ENCODE measurements at places on chromosomes 2 and 18.
A peak's percentile ranks its signal among the peaks of the same experiment; 100 is the strongest.

- no peak for DNase-seq
Observed at GRCh38 chr2:27942612-27943547, 52.4 kb downstream of the BABAM2 start.

DNA sequence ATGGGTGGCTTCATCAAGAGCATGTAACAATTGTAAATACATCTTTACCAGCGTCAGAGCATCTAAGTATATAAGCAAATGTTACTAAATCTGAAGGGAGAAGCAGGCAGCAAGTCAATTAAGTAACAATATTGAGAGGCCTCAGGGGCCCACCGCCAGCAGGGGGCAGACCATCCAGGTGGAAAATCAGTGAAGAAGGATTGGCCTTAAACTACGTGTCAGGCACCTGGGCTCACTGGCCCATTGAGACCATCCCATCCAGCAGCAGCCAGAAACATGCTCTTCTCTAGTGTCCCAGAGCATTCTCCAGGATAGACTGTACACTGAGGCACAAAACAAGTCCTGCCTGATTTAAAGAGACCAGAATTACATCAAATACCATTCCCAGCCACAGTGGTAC lies 96.2 kb upstream of the SNTG2 start:
- DNase-seq: no peak

DNA sequence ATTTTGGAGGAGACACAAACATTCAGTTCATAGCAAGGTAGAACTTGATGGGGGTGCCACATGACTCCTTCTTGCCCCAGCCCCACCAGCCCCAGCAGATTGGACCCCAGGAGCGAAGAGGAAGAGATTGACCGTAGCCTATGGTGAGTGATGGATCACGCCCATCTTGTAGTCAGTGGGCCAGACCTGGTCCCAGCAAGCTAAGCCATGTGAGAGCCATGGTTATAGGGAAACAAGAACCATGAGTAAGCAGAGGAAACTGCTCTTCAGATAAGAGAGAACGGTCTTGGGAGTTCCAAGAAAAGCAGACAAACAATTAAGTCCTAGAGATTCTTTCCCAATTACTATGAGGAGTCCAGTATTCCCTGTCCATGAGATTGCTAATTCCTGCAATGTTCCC lies 4.6 kb upstream of the TCF4 start:
- no peak for DNase-seq

DNA sequence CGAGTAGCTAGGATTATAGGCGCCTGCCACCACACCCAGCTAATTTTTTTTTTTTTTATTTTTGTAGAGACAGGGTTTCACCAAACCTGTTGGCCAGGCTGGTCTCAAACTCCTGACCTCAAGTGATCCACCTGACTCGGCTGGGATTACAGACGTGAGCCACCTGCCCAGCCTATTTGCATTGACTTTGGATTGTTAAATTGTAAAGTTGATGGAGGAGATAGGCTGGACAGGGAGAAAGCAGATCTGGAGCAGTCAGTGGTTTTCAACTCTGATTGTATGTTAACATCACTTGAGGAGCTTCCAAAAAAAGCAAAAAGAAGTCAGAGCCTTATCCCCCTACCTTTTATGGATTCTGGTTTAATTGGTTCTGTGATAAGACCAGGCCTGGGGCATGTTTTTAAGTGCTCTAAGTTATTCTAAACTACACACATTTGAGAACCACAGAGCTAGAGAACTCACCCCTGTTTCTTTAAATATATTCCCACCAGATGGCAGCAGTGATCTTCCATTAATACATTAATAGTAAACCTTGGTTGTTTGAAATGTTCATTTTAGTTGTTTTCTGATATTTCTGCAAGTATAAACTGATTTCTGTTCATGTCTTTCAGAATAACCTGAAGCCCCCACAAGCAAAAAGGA lies 7.5 kb downstream of the C2orf49 start:
- DNase-seq: no peak

GRCh38 chr18:2059336-2059735 lies 512.0 kb downstream of the METTL4 start:
- DNase-seq: no peak

GRCh38 chr2:238424313-238424700 lies 2.4 kb upstream of the ASB1 start:
- DNase-seq: no peak

DNA sequence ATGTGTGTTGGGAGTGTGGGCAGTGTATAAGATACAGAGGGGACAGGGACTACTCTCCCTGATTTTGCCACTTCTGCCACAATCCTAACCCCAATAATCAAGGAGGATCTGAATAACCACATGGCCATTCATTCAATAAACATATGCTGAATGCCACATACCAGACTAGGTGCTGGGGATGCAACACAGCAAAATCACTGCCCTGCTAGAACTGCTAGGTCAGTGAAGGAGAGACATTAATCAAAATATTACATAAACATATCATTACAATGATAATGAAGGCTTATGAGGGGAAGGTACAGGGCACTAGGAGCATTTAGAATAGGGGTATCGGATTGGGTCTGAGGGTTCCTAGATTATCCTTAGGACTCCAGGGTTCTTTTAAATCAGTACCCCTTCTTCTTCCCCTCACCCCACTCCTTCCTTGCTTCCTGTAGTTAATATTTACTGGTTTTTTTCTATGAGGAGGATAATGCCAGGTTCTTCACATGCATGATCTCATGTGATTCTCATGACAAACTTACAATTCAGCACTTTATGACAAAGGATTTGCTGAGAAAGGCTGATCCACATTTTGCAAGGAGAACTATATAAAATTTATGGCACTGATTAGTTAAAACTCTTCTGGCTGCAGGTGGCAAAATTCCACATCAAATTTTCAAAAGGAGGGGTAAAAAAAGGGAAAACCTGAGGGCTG lies 56.4 kb upstream of the PCBP1 start:
- no peak for DNase-seq

DNA sequence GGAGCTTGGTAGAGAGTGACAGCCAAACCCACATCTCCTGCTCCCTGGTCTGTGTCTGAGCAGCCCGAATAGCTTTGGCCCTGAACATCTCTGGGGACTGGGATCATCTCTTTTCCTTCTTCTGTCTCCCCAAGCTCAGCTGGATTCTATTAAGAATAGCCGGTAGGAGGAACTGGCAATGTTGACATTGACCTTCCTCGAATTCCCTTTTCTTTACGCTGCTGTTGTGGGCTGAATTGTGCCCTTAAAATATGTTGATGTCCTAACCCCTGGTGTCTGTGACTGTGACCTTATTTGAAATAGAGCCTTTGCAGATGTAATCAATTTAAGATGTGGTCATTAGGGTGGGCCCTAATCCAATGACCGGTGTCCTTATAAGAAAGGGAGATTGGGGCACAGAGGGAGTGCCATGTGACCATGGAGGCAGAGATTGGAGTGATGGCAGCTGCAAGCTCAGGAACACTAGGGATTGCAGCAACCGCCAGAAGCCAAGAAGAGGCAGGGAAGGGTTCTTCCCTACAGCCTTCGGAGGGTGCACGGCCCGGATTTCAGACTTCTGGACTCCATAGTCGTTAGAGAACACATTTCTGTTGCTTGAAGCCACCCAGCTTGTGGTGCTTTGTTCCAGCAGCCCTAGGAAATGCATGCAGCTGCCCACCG lies 5.8 kb upstream of the SFTPB start:
- DNase-seq: no peak

GRCh38 chr18:23902396-23902795 lies 112.2 kb upstream of the TTC39C start:
- no peak for DNase-seq

GRCh38 chr2:15786003-15786654 lies 154.2 kb upstream of the MYCN start:
- no peak for DNase-seq

DNA sequence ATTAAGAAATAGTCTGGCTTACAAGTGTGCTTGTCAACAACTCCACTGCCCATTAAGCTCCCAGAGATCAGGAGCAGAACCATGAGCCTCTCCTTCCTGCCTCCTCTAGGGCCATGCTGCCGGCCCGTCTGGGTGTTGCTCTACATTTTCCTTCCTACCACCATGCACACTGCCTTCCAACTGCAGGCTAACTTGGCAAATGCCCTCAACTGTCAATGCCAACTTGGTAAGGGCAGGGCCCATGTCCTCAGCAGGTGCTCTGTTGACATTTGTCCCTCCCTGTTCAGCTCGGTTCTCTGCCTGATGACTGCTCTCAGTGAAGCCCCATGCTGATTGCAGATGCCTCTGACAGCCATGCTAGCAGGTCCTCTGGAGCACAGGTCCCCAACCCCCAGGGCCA lies 345.2 kb downstream of the ALK start:
- DNase-seq: no peak

- DNase-seq: no peak
Observed at GRCh38 chr2:30255466-30256408, 24.4 kb downstream of the LBH start.

DNA sequence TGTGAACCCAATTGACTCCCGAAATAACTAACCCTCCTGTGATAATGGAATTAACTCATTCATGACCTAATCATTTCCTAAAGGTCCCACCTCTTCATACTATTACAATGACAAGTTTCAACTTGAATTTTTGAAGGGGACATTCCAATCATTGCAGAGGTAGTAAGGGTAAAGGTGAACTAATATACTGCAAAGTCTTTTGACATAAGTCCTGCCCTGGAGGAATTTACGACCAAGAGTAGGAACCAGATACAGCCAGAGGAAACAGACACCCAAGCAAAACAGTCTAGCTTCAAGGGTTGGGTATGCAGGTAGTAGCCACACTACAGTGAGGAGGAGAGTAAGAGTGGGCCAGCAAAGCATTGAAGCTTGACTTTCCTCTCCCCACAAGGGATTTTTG lies 1.2 kb upstream of the SRBD1 start:
- DNase-seq: no peak

- DNase-seq: no peak
Observed at GRCh38 chr2:138090330-138090729, 126.1 kb downstream of the HNMT start.

- DNase-seq: no peak
Observed at GRCh38 chr18:47403317-47403716, 151.9 kb upstream of the SKOR2 start.

- DNase-seq: no peak
Observed at GRCh38 chr2:184305105-184305504, 293.2 kb upstream of the ZNF804A start.

DNA sequence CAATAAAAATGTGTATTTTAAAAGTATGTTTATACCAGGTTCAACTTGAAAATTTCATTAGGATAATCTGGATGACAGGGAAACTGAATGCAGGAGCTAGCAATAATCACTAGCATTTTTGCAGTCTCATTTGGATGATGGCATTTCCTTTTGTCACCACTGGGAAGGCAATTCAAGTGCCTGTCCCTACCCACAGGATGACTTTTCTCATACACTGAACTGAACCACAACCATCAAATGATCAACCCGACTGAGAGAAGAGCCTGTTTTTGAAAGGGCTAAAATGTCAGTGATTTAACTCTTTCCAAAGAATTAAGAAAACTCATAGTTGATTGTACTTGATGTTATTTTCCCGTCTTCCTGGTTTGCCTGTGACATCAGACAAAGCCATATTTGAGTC lies 115.0 kb downstream of the FAM124B start:
- no peak for DNase-seq

GRCh38 chr2:8456151-8457091 lies 225.4 kb upstream of the ID2 start:
- no peak for DNase-seq

- DNase-seq: no peak
Observed at GRCh38 chr18:62741118-62741566, 25.8 kb downstream of the PHLPP1 start.

DNA sequence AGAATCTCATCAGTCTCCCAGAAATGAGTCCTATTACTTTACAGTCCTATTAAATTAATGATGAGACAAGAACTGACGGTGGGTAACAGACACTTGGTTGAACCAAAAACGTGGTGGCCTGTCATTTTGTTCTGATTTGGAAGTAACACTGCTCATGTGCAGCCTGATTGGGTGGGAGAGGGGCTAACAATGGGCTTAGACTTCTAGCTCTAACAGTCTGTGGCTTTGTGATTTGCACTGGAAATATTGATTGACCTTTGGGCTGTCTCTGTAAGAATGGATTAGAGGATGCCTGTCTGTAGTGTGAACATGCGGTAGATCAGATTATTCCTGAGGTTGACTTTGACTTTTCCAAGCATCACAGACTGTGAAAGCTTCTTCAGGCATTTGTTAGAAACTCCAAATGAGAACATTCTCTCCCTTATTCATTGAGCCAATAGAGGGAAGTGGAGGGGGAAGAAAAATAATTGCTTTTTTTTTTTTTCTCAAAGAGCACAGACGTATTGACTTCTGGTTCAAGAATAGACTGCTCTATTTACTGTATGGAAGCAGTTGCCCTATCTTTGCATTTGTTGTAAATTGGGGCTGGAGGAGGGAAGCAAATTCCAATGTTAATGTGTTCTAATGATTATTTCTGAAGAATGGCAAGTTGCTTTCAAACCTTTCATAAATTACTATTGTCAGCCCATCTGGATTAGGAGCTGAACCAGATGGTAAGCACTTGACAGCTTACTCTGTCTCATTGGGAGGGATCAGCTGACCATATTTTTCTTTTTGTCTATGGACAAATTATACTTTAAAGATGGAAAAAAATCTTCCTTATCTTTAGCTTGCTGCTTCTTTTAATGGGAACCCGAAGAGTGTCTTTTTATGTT lies 85.8 kb upstream of the TTN start:
- DNase-seq: no peak

- peak; percentile 80 for DNase-seq
Observed at GRCh38 chr2:98465456-98466226, 21.0 kb downstream of the INPP4A start.

DNA sequence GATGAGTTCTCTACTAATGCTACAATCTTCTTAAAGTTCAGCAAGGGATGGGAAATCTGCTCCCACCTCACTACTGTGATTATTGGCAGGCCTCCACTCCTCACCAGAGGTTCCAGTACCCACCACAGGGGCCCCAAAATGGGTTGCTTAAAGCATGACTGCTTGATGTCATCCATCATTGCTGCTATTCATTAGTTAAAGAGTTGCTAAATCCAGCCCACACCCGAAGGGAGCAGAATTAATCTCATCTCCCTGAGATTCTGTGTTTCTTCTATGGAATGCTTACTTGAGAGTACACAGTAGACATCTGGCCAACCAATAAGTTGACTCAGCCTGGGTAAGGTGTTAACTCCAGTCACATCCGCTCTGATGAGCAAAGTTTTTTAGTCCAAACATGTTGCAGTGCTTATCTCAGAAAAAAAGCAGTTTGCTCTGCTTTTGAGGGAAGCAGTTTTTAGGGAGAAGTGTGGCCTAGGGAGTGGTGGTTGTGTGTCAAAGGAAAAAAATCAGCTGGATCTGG lies 690.2 kb upstream of the POU3F3 start:
- no peak for DNase-seq

- DNase-seq: no peak
Observed at GRCh38 chr18:63293935-63294334, 25.6 kb downstream of the BCL2 start.

- DNase-seq: no peak
Observed at GRCh38 chr2:18790509-18791171, 201.3 kb upstream of the NT5C1B start.

- DNase-seq: no peak
Observed at GRCh38 chr2:110903548-110903947, 171.2 kb downstream of the ACOXL start.

Data from activated T-helper 1 cell treated with Interleukin-2 at 50 U/mL for 16 hours (primary cell).